ENCODE measurements at places on chromosomes 13 and 19.

- peak; percentile 13 for DNase-seq
Measured at GRCh38 chr13:112943309-112944125, 25.5 kb upstream of the MCF2L start.

DNA sequence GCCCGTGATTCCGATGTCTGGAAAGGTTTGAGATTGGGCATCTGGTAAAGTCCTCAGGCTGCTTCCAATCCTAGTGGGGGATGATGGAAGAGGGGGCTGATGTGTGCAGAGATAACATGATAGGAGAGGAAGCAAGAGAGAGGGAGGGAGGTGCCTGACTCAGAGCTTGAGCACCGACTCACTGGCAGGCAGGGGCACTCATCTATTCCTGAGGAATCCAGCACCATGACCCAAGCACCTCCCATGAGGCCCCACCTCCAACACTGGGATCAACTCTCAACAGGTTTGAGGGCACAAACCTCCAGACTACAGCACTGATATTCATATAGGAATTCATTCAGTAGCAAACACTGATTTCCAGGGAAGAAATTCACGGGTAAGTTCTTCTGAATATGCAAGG lies 5.6 kb upstream of the SIGLEC9 start:
- no peak for DNase-seq

- no peak for DNase-seq
Measured at GRCh38 chr19:5959260-5960004, 18.5 kb downstream of the RANBP3 start.

DNA sequence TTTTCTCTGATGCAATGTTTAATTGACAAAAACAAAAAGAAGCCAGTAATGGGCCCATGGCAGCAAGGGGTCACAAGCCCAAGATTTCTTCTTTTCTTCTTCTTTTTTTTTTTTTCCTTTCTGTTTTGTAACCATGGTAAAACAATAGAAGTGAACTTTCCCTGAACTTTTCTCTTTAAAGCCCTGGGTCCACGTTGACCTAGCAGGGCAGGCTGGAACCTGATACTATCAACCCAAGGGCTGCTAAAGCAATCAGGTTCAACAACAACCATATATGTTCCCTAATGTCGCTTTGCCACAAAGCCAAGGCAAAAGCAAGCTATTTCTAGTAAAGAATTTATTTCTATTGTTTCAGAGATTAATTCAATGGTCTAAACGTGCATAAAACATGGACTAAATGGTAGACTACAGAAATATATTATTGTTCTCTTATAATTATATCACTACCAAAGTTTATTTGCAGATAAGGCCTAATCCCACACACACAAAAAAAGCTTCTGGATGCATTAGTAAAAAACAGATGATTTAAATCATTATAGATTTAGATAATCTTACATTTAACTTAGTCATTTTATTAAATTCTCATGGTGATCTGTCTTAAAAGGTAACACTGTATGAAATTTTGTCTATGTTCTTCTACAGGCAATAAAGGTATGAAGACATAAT lies 153.9 kb downstream of the DACH1 start:
- DNase-seq: no peak

DNA sequence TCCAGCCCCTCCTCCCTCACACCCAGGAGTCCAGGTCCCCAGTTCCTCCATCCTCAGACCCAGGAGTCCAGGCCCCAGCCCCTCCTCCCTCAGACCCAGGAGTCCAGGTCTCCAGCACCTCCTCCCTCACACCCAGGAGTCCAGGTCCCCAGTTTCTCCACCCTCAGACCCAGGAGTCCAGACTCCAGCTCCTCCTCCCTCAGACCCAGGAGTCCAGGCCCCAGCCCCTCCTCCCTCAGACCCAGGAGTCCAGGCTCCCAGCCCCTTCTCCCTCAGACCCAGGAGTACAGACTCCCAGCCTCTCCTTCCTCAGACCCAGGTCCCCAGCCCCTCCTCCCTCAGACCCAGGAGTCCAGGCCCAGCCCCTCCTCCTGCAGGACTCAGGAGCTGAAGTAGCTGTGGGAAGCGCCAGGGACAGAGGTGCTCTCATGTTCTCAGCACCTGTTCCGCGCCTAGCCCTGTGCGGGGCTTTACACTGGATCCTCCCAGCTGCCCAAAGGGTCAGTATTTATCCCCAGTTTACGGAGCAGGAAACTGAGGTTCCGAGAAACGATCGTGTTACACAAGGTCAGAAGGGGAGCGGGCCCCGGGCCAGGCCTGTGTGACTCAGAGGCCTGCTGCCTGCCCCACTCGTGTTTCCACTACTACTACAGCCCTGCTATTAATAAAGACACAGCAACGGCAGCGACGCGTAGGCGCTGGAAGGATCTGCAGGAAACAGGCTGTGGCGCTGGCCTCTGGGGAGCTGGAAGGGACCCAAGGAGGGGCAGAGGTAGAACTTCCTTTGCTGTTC lies 1.7 kb upstream of the SBK3 start:
- no peak for DNase-seq

DNA sequence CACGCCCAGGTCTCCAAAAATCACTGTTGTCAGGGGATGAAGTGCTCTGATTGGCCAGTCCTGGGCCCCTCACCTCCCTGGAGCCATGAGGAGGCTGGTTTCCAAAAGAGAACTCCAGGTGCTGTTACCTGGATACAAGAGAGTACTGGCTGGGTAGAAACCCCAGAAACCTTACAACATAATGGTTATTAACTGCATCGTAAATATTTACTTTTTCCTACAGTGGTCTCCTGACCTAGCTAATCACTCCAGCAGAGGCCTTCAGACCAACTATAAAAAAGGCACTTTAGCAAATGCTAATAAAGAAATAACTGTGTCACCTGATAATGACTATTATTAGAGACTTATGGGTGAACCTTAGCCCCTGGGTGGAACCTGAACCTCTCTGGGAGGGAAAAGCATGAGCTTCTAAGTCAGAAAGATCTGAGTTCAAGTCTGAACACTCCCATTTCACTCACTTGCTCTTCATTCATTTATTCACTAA lies 1.5 kb upstream of the IGSF23 start:
- no peak for DNase-seq

Data from central memory CD4-positive, alpha-beta T cell (primary cell).